Right renal pelvis (tissue), 4 donors: ENCODE measurements at places on chromosomes 7 and 10. TPM values are rescaled to one million over a fixed set of nuclear protein-coding genes. Genes with fewer than 3 reads are reported as not detected.

GRCh38 chr10:52318822-52319464 lies 4.9 kb downstream of the DKK1 start:
- no peak for DNase-seq

GRCh38 chr10:44280226-44281014 lies 104.5 kb downstream of the CXCL12 start:
- no peak for DNase-seq

- DNase-seq: no peak
These were observed 297.2 kb upstream of the KAT6B start for GRCh38 chr10:74529205-74529604.

- no peak for DNase-seq
These were observed 23.7 kb upstream of the FOXL3 start for GRCh38 chr7:265998-266850.

GRCh38 chr7:51065766-51066165 lies 250.8 kb downstream of the COBL start:
- no peak for DNase-seq

DNAJC12 gene
- 15.9 TPM for polyA plus RNA-seq

OR2A5 gene
- polyA plus RNA-seq: 0.10 TPM

GRCh38 chr10:99937630-99938029 lies 72.1 kb downstream of the DNMBP start:
- no peak for DNase-seq

- DNase-seq: no peak
These were observed 92.0 kb upstream of the LRRTM3 start for GRCh38 chr10:66833861-66834260.

PRF1 gene
- polyA plus RNA-seq: 1.0 TPM

- no peak for DNase-seq
These were observed at the start of gene PRKAR1B for GRCh38 chr7:727104-727805. Gene PRKAR1B, minus strand, starts transcription at chr7:727281. Its CDS starts 15,776 bp downstream, at chr7:711505.

GRCh38 chr10:12513775-12514673 lies 164.7 kb downstream of the CAMK1D start:
- DNase-seq: no peak

SORBS1 gene
- polyA plus RNA-seq: 31.0 TPM

GRCh38 chr7:155509725-155510551 lies 36.4 kb downstream of the CNPY1 start:
- DNase-seq: no peak

GRCh38 chr10:117431160-117431559 lies 55.9 kb upstream of the PDZD8 start:
- no peak for DNase-seq

DNA sequence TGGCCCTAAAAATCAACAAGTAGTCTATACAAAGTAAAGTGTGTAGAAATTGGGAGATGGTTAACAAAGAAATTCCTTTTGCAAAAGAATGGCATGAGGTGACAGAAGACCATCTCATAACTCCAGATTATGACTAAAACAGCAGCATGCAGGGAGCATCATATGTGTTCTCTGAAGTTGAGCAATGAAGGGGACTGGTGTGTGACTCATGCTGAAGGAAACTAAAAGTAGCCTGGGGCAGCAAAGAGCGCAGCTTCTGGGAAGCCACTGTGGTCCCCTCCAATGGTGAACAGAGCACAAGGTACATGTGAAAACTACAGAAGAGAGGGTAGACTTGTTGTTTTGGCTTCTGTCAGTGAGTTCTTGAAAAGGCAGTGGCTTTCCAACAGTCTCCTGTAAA lies 133.4 kb downstream of the MACC1 start:
- DNase-seq: no peak

FAM180A gene
- not detected for polyA plus RNA-seq

DNA sequence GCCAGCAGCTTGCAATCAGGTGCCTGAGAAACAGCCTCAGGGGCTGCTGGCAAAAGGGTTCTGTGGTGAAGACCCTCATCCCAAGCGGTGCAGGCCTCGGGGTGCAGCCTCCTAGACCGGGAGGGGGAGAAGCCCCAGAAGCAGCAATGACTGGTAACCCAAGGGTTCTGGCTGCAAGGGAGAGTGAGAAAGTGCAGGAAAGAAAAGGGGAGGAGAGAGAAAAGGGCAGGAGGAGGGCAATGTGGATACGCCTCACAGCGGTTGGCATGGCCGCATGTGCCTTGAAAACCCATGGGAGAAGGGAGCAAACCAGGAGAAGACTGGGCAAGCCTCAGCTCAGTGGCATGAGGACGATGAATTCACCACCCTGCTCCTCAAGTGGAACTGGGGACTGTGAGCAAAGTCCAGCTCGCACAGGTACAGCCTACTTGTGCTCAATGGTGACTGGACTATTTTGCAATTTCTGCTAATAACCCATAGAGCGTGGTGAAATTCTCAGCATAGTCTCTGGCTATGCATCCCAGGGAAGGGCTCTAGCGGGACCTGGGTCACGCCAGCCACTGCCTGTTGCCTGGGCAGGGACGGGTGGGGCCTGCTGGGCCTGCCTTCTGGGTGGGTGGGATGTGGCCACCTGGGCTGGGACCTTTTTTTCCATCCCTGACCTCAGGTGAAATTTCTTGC lies 6.2 kb downstream of the CLRN3 start:
- no peak for DNase-seq

- DNase-seq: no peak
These were observed 6.5 kb downstream of the TSPAN15 start for GRCh38 chr10:69457771-69458237.

DNA sequence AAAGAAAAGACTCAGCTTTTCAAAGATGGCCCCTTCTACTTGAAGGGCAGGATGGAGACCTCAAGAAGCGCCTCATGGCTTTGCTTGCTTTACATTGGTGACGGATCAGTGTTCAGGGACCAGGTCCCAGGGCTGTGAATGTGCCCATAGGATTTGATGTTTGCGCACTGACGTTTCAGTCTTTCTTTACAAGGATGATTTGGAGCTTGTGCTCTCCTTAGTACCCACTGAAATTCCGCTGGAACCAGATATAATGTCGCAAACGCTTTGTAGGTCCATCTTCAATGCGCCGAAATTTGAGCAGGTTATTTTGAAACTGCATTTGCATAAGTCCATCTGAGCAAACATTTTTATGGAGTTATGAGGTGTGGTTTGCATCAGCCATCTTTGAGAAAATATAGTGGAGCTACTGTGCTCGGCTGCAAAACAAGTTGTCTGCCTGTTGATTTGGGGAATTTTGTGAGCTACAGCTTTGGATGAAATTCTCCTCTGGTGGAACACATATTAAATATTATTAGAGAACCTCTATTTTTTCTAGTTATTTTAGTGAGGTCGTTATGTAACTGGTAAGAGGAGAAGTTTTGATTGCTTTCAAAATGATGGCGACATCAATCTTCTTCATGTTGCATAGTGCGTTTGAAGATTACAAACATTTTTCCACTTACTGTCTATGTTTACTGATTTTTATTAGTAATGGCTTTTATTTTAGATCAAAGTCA lies 2.4 kb downstream of the RBM20 start:
- no peak for DNase-seq

EBLN1 gene
- polyA plus RNA-seq: not detected
